HuH-7 (cell line): ENCODE measurements at places on chromosomes 11 and 22.

- DNase-seq = no peak
These were observed 34.7 kb downstream of the USP35 start for GRCh38 chr11:78223320-78223954.

- no peak for DNase-seq
These were observed 438.0 kb downstream of the TBC1D22A start for GRCh38 chr22:47200273-47201051.

DNA sequence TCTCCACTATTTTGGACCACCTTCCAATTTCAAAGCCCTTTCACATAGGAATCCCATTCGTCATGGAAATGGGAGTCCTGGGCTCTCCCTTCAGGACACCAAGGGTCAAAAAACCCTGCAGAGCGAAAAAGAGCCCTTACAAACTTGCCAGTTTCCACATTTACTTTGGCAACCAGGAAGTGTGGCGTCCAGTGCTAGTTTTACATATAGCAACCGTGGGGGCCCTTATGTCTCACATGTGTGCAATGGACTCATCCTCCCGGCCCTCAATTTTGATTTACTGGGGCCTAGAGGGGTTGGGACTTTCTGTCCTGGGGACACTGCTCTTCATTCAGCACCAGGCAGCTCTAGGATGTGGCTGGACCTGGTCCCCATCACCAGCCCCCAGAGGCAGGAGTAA lies 33.7 kb downstream of the DAGLA start:
- no peak for DNase-seq

DNA sequence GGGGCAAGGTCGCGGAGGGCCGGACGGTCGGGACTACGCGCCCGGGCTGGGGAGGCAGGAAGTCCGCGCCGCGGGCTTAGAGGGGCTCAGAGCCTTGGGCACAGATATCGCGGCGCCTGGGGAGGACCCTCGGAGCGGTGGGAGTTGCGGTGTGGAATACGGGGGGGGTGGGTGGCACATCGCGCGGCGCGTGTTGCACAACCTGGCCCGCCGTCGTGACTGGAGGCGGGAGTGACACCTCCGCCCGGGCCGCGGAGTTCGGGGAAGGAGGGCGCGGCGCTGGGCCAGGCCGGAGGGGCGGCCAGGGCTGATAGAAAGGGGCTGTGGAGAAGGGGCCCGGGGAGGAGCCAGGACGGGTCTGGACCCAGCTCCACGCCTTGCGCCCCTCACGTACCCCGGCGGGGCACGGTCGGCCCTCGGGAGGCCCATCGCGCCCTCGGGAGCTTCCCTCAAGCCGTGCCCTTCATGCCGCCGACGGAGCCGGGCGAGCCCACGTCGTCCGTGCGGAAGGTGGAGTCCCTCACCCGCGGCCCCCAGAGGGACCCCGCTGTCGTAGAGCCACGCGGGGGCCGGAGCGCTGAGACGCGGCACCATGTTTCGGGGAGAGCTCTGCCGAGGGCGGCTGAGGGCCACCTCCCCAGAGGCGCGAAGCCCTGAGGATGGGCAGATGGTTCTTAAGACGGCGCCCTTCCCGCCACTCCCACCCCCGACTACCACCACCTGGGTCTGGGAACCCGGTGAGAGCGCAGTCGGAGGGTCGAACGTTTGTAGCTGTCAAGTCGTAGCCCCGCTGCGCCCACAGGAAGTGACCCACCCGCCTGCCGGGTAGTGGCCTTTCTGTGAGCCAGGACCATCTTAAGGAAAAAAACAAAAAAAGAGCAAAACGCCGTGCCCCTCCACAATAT lies 729 bp downstream of the IL17RA start:
- no peak for DNase-seq

DNA sequence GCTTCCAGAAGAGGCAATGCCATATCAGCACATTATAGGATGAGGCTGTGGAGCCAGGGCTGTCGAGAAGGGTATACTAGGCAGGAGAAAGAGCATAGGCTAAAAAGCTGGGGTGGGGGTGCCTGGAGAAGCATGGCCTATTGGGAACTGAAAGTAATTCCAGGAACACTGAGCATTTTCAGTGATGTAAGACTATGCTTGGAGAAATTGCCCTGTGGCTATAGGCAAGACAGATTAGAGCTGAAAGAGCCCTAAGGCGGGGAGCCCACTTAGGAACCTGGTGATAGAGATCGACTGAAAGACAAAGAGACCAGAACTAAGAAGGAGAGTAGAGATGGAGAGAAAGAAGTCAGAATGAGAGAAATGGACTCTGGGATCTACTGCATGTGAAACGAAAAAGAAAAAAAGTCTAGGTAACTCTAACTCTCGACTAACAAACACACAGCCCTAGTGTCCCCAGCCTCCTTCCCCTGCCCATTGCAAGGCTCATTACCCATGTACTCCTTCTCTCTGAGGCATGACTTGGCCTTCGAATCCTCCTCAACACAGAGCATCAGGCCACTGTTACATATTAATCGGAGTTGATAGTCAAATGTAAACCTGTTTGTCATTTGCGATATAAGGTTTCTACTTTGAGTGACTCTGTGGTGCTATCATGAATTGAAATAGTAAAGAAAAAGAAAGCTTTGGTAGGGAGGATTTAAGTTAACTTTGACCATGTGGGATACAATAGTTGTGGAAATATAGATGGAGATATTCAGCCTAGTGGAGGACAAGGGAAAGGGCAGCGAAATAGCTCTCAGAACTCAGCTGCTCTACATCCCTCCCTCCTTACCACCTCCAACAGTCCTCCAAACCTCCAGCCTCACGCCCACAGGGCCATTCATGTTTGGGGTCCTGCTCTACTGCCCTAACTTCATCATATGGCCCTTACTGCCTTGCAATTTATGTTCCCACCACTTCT lies 52.3 kb upstream of the BMAL1 start:
- no peak for DNase-seq

DNA sequence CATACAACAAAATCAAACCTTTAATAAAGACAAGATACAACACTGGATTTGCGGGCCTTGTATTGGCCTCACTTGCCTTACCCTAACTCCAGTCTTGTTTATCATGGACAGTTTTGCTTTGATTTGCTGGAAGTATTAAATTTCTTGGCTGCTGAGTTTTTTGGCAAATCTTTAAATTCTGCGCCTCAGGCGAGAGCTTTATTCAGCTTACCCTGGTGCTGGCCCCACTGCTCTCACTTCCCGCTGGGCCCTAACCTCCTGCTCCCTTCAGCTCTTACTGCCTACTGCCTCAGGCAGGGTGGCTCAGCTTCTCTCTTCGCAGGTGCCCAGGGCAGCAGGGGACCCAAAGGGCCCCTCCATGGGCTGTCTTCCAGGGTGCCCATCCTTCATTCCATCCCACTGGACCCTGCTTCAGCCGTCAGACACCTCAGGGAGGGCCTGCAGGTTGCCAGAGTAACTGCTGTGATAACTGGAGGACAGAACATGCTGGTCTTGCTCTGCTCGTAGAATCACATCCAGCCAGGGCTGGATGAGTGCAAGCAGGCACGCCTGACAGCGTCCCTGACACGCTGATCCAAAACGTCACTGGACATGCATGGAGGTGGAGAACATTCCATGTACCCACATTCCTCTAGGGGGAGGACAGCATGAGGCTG lies 45.7 kb upstream of the TUB start:
- DNase-seq = no peak

DNA sequence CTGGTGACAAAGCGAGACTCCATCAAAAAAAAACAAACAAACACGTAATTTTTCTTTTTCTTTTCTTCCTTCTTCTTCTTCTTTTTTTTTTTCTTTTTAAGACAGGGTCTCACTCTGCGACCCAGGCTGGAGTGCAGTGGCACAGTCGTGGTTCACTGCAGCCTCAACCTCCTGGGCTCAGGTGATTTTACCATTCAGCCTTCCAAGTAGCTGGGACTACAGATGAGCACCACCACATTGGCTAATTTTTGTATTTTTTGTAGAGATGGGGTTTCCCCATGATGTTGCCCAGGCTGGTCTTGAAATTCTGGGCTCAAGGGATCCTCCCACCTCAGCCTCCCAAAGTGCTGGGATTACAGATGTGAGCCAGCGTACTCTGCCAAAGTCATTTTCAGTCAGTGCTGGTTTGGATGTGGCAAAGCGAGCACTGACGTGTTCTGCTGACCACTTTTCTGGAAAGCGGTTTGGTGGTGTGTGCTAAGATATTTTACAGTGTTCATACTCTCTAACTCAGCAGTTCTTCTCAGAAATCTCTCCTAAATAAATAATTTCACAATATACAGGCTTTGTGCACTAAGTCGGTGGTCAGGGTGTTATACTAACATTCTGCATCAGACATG lies 10.7 kb downstream of the FAM118A start:
- no peak for DNase-seq
